Neural crest cell (in vitro differentiated cells): ENCODE measurements at places on chromosomes 4 and X. TPM values are rescaled to one million over a fixed set of nuclear protein-coding genes. Genes with fewer than 3 reads are reported as not detected.

DNA sequence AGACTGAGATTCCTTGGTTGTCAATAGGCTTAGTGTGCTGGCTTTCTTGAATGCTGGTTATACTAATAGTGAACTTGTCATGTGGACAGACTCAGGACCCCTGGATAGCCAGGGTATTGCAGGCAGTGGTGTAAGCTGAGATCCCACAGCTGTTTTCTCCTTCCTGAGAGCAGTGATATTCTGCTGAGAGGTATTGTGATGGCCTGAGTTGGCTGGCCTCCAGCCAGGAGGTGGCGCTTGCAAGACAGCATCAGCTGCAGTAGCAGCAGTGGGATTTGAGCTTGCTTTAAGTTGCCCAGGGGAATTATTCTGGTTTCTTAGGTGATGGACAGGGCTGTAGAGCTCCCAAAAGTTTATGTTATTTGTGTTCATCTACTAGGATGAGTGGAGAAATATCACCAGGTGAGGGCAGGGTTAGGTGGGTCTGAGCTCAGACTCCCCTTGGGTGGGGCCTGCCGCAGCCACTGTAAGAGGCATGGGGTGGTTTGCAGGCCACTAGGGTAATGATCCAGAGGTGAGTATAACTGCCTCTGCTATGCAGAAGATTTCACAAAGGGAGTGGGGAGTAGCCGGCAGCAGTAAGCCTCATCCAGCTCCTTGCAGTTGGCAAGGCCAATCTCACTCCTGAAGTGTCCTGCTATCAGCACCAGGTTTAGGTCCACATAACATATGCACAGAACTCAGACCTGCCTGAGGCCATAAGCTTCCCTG lies 66.2 kb downstream of the IL15 start:
- no peaks in the 10 kb centered on the region for H3K4me1 ChIP-seq
- no peak overlapping the region for H3K4me3 ChIP-seq
- no peak for DNase-seq
- no peaks in the 10 kb centered on the region for H3K27me3 ChIP-seq
- no peaks in the 10 kb centered on the region for H3K36me3 ChIP-seq
- H3K27ac ChIP-seq, result no peak overlapping the region

DNA sequence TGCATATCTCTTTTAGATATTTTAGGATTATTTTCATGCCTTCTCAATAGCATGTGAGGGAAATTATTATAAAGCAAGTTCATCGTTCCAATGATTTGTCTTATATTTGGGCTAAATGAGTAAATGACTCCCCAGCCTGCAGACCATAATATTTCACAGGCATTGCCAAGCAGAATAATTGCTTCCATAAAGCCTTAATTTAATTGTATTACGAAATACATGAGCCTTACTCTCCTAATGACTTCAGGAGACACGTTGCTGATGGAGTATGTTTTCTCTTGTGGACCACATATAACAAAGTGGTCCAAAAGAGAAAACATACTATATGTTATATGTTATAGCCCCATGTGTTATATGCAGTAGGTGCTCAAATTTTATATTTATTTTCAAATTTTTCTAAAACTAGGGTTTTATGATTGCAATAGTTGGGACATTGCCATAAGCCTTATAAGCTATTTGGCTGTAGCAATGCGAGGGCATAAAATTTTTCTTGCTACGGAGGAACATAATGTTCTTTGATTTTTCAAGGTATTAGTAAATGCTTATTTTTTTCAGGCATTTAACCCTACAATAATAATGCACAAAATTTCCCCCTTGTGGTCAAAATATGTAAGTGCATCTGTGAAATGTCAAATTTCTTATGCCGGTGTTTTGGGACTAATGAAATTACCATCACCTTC lies 26.2 kb upstream of the TMPRSS11D start:
- DNase-seq, result no peak
- no peak overlapping the region for H3K4me3 ChIP-seq
- H3K4me1 ChIP-seq, result no peaks in the 10 kb centered on the region
- no peaks in the 10 kb centered on the region for H3K36me3 ChIP-seq

- H3K27ac ChIP-seq, result no peak overlapping the region
- H3K27me3 ChIP-seq, result no peaks in the 10 kb centered on the region
- H3K4me3 ChIP-seq, result no peak overlapping the region
- peaks cover 7% of the 10 kb centered on the region for H3K36me3 ChIP-seq
- peaks cover 9% of the 10 kb centered on the region for H3K4me1 ChIP-seq
Observed at GRCh38 chr4:118775405-118775804, 60.5 kb downstream of the SEC24D start.

DNA sequence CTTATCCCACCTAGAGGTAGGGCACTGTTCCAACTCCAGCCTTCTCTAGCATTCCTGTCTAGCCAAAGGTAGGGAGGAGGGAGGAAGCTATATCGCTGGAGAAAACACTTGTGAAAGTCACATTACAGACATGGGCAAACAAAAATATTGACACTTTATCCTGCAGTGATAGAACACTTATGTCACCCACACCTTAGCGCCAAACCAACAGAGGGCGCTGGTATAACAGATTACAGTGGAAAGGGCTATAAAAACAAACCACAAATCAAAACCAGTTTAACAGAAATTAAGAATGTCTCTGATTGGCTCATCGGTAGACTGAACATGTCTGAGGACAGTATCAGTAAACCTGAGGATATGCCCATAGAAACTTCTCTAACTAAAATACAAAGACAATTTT lies 451.3 kb downstream of the TLL1 start:
- no peaks in the 10 kb centered on the region for H3K27me3 ChIP-seq
- H3K4me1 ChIP-seq, result no peaks in the 10 kb centered on the region
- no peak overlapping the region for H3K27ac ChIP-seq
- peak; percentile 15 for DNase-seq
- no peak overlapping the region for H3K4me3 ChIP-seq
- no peaks in the 10 kb centered on the region for H3K36me3 ChIP-seq

DNA sequence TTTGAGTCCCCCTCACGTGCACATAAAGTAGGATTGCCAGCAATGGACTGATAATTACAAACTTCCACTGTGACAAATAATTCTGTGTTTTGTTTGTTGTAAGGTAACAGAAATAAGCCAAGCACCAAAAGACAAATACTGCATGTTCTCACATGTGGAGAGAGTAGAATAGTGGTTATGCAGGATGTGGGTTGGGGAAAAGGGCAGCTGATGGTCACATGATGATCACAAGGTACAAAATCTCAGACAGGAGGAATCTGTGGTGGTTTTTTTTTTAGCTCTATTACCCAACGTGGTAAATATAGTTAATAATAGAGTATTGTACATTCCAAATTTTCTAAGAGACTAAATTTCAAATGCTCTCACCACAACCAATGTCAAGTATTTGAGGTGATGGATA lies 182.3 kb downstream of the BANK1 start:
- no peak overlapping the region for H3K4me3 ChIP-seq
- no peak overlapping the region for H3K27ac ChIP-seq
- H3K27me3 ChIP-seq, result no peaks in the 10 kb centered on the region
- H3K4me1 ChIP-seq, result no peaks in the 10 kb centered on the region

DNA sequence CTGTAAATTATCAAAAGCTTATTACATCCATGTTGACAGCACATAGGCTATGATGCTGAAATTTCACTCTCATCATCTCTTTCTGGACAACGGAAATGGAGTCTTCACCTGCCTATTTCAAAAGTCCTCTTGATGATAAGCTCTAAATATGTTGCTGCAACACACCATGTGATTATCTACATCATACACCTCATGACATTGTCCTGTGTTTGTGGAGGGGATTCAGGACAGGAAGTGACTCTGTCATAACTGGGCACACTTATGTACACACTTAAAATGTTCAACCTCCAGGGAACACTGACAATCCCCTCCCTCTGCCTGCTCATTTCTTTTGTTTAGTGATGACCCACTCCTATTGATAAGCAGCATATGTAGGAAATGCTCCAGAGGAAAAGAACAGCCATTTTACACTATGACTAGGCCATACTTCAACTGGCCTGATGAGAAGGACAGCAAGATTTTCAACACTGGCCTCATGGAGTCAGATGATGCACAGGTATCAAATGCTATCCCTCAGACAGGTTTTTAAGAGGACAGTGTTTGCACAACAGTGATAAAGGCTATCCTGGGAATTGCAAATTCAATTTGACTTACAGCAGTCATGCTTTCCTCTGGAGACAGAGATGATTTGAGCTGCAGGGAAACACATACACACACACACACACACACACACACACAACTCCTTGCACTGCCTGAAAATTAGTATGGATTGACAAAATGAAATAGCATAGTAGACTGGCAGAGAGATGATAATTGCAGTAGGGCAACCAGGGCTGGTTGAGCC lies 163.3 kb upstream of the RASGEF1B start:
- no peaks in the 10 kb centered on the region for H3K27me3 ChIP-seq
- no peak overlapping the region for H3K27ac ChIP-seq
- peaks cover 5% of the 10 kb centered on the region for H3K4me1 ChIP-seq
- DNase-seq, result no peak

DNA sequence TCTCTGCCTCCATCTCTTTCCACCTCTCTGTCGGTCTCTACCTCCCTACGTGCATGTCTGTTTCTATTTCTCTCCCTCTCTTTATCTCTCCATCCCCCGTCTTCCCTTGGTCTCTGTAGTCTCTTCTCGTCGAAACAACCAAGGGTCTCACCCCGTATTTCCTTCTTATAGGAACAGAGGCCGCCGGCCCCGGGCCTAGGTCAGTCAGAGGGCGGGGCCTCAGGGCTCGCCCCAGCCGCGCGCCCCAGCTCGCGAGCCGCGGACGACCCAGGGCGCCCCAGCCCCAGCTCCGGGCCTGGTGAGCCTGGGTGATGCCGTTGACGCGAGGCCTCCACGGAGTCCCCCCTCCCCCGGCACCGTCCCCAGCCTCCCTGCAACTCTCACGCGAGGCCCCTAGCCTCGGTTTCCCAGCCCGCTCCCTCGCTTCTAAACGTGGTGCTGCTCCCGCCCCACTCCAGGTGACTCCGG lies 6.6 kb downstream of the TIMM17B start:
- peaks cover 18% of the 10 kb centered on the region for H3K4me1 ChIP-seq

GRCh38 chr4:37978248-37978924 lies 18.2 kb downstream of the PTTG2 start:
- DNase-seq, result peak; percentile 8
- no peaks in the 10 kb centered on the region for H3K36me3 ChIP-seq
- no peaks in the 10 kb centered on the region for H3K27me3 ChIP-seq

DNA sequence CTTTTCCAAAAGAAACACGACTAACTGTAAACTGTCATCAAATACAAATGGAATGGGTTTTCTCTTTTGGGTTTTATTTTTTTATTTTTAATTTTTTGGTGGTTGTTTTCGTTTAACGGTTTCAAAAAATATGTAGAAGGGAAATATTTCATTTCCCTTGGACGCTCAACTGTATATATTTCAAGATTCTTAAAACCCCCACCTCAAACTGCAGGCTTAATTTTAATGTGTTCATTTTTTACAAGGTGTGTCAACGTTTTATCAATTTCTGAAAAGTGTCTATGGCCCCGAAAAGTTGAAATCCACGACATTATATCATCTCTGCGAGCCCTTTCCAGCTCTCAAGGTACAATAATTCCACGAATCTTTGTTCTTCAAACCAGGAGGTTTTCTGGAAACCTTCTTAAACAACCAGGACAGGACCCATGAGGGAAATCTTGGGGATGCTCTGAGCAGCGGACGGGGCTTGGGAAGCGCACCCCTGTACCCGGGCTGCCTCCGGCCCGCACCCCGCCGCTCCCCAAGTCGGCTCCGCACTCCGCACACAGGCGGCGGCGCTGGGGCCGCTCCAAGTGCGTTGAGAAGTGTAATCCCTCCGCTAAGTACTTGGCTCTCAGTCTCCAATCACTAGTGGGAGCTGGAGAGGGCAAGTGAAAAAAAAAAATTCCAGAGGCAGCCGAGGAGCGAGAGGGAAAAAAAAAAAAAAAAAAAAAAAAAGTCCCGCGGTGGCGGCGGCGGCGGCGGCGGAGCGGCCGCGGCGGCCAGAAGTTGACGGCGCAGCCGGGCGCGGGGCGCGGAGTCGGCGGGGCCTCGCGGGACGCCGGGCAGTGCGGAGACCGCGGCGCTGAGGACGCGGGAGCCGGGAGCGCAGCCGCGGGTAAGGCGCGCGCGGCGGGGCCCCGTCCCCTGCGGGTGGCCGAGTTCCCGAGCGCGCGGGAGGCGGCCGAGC lies at the start of gene BMPR1B:
BMPR1B (plus strand) TSS at position 764 of the 949 bp plus-strand sequence. CDS start 346,470 bp downstream, outside the sequence.
- H3K27me3 ChIP-seq, result peaks cover 46% of the 10 kb centered on the region
- DNase-seq, result peak; percentile 42
- H3K4me1 ChIP-seq, result peaks cover 35% of the 10 kb centered on the region

- no peak overlapping the region for H3K4me3 ChIP-seq
- H3K36me3 ChIP-seq, result peaks cover 4% of the 10 kb centered on the region
- H3K4me1 ChIP-seq, result no peaks in the 10 kb centered on the region
- DNase-seq, result no peak
- no peak overlapping the region for H3K27ac ChIP-seq
Observed at GRCh38 chrX:70769659-70770227, 138.8 kb downstream of the TEX11 start.

DNA sequence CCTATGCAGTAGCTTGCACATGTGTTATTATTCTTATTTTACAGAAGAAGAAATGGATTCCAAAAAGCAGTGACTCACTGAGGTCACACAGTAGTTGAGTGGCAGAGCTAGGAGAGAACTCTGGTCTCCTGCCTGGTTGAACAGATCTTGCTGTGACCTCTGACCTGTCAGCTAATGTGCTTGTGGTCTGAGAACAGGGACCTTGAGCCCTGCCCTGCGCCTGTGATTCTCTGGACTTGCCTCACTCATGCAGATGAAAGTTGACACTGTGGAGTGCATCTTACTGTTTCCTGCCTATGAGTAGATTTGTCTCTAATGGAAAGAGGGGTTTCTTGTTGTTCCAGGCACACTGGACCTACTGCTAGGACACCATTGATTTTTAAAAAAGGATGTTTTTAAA lies 32.3 kb downstream of the ETNPPL start:
- no peak overlapping the region for H3K4me3 ChIP-seq
- H3K36me3 ChIP-seq, result peaks cover 5% of the 10 kb centered on the region
- no peak for DNase-seq

DNA sequence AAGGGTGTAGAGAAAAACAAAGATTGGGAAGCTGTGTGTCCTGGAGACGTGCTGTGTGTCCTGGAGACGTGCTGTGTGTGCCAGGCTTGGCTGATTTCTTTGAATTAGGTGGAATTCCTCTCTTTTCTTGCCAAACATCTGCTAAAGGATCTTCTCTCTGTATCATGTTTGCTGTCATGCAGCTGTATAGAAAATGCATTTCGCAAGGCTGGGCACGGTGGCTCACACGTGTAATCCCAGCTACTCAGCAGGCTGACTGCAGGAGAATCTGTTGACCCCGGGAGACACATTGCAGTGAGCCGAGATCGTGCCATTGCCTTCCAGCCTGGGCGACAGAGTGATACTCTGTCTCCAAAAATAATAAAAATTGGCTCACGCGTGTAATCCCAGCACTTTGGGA lies 187.0 kb downstream of the CRLF2 start:
- no peak for DNase-seq
- no peak overlapping the region for H3K27ac ChIP-seq
- H3K36me3 ChIP-seq, result no peaks in the 10 kb centered on the region
- H3K4me1 ChIP-seq, result peaks cover 17% of the 10 kb centered on the region
- H3K27me3 ChIP-seq, result no peaks in the 10 kb centered on the region

GRCh38 chr4:24328310-24328709 lies 256.0 kb downstream of the DHX15 start:
- H3K4me1 ChIP-seq, result peaks cover 16% of the 10 kb centered on the region
- no peak overlapping the region for H3K27ac ChIP-seq
- H3K27me3 ChIP-seq, result peaks cover 25% of the 10 kb centered on the region
- DNase-seq, result no peak

RASSF6 gene
- total RNA-seq, result not detected in 2 replicates

ENPEP gene
- total RNA-seq, result 4.5 and 7.3 TPM in 2 replicates

EREG gene
- not detected in 2 replicates for total RNA-seq

MAGEA9B gene
- not detected in 2 replicates for total RNA-seq

PDCL2 gene
- not detected in 2 replicates for total RNA-seq

ZNF157 gene
- 1.4 and 1.9 TPM in 2 replicates for total RNA-seq

SLC25A43 gene
- 6.1 and 6.9 TPM in 2 replicates for total RNA-seq
